Stimulated activated CD8-positive, alpha-beta memory T cell treated with anti-CD3 and anti-CD28 coated beads, Interleukin-7, amount 100 ng/mL, for 1 hour (primary cell): ENCODE measurements at places on chromosomes 7 and 10.

DNA sequence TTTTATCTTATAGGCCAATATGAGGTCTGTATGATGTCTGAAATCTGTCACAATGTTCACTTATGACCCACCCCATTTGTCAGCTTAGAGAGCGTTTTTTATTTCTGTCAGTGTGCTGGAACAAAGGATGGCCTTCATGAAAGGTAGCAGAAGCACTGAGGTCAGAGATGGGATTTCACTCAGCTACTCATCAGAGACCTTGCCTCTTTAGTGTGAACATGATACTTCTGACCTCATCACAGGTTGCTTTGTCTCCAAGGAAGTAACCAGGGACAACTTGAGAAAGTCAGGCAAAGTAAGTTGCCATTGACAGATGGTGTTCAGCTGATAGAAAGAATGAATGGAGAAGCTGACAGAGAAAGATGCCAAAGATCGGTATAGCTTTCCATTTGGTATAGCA is 16.3 kb downstream of the YAE1 start:
- DNase-seq, result no peak

- DNase-seq, result no peak
Measured at GRCh38 chr10:24908793-24909423, 43.5 kb downstream of the PRTFDC1 start.

- DNase-seq, result no peak
Measured at GRCh38 chr10:122373721-122374120, 787 bp upstream of the PLEKHA1 start.

DNA sequence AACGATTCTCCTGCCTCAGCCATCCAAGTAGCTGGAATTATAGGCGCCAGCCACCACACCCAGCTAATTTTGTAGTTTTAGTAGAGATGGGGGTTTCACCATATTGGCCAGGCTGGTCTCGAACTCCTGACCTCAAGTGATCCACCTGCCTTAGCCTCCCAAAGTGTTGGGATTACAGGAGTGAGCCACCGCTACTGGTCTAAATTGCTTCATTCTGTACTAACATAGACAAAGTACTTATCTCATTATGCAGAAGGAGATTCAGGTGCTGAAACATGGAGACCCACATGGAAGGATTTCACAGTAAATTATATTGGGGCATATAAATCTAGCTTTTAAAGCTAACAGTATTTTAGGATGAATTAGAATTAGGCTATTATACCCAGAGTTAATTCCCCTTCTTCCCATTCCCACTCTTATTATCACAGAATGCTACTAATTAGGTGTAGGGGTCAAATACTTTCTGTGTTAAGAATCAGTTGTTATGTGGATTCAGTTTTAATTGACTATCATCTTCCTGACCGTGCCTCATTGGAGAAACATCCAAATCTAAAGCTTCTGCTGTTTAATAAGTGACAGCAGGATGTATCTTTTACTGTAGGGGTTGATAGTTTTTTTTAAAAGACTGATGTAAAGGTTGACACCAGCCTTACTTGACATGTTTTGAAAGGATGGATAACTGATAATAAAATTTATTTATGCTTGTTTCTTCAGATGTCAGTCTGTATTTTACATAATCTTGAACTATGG is 27.2 kb downstream of the ADK start:
- no peak for DNase-seq

DNA sequence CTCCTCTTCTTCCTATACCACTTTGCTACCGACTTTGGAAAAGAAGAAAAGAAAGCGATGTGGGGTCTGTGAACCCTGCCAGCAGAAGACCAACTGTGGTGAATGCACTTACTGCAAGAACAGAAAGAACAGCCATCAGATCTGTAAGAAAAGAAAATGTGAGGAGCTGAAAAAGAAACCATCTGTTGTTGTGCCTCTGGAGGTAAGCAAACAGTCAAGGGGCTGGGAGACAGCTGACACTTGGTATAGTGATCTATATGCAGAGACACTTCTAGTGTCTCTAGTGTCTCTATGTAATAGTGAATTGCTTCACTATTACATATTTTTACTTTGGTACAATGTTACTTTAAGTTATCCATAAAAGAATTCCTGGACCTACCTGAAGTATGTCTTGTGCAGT is 13.9 kb downstream of the TET1 start:
- DNase-seq, result no peak

- DNase-seq, result no peak
Measured at GRCh38 chr10:34475274-34475646, 339.8 kb downstream of the PARD3 start.

DNA sequence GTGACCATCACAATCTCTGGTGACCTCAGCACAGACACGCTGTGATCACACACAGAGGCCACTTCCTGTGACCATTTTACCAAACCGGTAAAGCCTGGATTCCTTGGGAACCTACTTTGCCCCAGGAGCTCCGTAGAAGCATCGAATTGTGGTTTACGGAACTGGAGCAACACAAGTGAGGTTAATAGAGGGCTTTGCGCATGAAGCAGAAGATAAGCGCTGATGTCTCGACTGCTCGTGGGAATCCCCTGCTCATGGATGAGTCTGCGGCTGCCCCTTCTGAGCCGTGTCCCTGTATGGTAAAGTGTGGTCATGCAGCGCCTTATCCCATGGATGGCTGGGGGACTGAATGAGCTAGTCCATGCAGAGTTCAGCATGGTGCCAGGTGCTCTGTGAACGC is 53.6 kb downstream of the VIPR2 start:
- no peak for DNase-seq

- peak; percentile 71 for DNase-seq
Measured at GRCh38 chr7:38232502-38233366, 40.7 kb downstream of the TARP start.

GRCh38 chr7:134483296-134483695 is 24.4 kb upstream of the AKR1B1 start:
- DNase-seq, result no peak

GRCh38 chr7:137196648-137197047 is 146.9 kb downstream of the PTN start:
- no peak for DNase-seq
